Muscle of back (tissue), 13 donors: ENCODE measurements at places on chromosomes 2 and 18. TPM values are rescaled to one million over a fixed set of nuclear protein-coding genes. Genes with fewer than 3 reads are reported as not detected.

PRR30 gene
- polyA plus RNA-seq: not detected

GALNT14 gene
- 6.0 TPM for polyA plus RNA-seq

NTSR2 gene
- not detected for polyA plus RNA-seq

COL4A3 gene
- polyA plus RNA-seq: 0.26 TPM

MLPH gene
- 0.42 TPM for polyA plus RNA-seq

RTP5 gene
- polyA plus RNA-seq: 0.07 TPM

MYOM1 gene
- 637 TPM for polyA plus RNA-seq

PRSS56 gene
- polyA plus RNA-seq: 0.91 TPM

NT5DC4 gene
- not detected for polyA plus RNA-seq

NPAS2 gene
- 10.7 TPM for polyA plus RNA-seq

C2orf66 gene
- 0.18 TPM for polyA plus RNA-seq

NFATC1 gene
- 12.0 TPM for polyA plus RNA-seq
